LNCaP clone FGC (cell line): ENCODE measurements at places on chromosomes 11 and 22.

DNA sequence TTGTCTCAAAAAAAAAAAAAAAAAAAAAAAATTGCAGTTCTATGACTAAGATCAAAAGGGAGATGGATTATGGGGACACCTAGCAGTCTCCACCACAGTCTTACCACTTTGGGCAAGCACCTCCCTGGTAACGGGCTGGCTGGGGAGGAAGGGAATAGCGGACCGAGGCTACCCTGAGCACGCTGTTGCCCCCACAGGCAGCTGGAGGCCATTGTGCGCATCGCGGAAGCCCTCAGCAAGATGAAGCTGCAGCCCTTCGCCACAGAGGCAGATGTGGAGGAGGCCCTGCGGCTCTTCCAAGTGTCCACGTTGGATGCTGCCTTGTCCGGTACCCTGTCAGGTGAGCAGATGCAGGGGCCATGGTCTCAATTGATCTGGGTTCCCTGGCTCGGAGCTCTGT, 21.2 kb downstream of the MCM5 start:
- no peak for DNase-seq

GRCh38 chr11:23727794-23728193, 769.1 kb upstream of the LUZP2 start:
- DNase-seq, result no peak

GRCh38 chr11:103395612-103396011, 286.4 kb downstream of the DYNC2H1 start:
- no peak for DNase-seq

DNA sequence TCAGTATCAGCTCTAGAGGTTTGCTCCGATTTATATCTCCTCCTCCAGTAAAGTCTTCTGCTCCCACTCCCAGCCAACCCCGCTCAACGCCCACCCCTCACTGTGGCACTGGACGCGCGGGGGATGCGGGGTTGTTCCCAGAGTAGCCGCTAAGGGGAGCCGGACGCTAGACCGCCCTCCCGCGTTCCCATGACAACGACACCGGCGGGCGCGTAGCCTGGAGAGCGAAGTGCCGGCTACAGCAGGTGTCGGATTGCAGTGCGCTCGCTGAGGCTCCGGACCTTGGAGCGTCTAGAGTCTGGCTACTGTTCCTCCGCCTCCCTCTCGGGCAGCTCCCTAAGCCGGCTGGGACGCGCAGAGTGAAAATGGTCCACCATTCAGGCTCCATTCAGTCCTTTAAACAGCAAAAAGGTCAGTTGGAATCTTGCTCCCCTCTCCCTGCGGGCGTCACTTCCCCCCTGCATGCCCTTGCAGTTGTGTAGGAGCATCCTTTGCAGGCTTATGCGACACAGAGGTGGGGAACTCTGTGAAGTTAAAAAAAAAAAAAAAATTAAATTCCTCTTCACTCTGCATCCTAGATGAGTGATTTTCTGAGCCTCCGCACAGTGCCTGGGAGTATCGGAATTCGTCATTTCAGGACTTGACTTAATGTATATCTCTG, at the start of gene ANO3:
TSS of gene ANO3 (plus strand) at position 220 of the 661 bp plus-strand sequence. CDS start at position 366, 146 bp downstream.
- DNase-seq, result peak; percentile 70

- DNase-seq, result peak; percentile 46
Observed at GRCh38 chr11:73393479-73394415, 17.5 kb downstream of the RELT start.

DNA sequence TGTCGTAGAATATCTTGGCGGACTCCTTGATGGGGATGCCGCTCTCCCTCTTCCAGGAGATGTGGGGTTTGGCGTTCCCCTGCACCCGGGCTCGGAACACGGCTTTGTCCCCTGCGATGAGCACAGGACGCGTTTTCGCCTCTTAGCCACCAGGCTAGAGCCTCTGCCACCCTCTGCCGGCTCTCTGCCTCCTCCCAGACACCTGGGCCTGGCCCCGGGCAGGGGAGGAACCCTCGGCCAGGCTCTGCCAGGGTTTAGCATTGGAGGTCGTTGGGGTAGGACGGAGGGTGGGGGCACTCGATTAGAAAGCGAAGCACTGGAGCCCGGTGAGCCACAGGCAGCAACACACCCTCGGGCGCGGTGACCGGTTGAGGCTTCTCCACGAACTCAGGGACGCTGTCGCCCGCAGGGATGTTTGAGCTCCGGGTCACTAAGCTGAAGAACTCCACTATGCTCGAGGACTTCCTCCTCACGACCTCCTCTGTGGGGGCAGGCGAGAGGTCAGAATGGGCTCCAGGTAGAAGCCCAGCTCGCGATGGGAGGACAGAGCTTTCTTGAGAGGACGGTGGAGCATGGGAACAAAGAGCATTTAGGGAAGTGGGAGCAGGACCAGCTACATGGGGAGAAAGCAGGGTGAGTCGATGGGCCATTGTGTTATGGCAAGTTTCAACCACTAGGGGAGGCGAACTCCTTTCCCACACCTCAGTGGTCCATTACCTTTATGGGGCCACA, 4.3 kb downstream of the IGSF22 start:
- no peak for DNase-seq

- DNase-seq, result no peak
Observed at GRCh38 chr11:11584530-11584810, 37.3 kb downstream of the GALNT18 start.

DNA sequence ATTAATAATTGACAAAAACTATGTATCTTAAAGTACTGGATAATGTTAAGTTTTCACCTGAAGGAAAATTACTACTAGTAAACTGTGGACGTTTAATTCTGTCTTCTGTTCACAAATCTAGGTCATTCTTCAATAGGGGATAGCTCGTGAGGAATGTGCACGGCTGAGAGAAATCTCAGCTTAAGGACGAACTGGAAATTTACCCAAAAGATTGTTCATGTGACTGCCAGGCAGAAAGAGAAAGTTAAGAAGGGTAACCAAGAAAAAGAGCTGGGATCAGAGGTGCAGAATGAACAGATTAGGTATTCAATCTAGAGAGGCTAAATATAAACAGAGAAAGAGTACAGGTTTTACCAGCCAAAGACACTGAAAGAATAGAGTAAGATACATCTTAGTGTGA, 245.3 kb downstream of the CASP12 start:
- no peak for DNase-seq

DNA sequence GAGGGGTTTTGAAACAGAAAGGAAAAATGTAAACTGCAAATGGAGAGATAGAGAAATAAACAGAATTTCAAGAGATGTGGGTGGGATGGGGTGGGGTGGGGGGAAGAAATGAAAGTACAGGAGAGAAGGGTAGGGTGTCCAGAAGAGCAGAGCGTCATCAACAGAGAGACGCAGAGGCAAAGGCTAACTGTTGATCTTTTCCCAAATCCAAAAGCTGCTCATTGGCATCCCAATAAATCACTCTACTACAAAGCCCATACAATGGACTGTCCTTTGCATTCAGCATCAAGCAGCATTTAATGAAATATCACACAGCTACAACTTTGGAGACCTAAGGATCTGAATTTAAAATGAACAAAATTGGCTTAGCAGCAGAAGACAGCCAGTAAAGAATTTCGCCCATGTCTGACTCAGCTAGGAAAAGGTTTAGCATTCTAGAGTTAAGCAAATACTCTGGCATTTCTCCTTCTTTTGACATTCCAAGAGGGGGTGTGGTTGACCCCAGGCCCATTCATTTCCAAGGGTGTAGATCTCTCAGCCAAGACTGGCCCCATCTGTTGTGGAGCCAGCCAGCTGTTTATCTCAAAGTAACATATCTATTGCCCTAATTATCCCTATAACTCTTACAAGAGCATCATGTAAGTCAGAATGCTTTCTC, 1.5 kb downstream of the RAB30 start:
- DNase-seq, result no peak

DNA sequence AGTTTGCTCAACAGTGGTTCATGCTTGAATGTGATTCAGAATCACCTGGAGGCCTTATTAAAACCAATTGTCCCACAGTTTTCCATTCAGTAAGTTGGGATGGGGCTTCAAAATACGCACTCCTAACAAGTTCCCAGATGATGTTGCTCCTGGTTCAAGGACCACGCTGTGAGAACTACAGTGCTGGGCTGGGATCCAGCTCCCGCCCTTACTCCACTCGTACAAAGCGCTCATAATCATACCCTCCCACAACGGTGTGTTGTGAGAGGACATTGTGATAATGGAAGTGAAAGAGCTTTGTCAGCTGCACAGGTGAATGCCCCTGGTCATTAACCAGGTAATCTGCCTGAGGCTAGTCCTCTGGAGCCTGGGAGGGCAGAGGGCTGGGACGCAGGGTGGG, 1.3 kb upstream of the CD82 start:
- no peak for DNase-seq

DNA sequence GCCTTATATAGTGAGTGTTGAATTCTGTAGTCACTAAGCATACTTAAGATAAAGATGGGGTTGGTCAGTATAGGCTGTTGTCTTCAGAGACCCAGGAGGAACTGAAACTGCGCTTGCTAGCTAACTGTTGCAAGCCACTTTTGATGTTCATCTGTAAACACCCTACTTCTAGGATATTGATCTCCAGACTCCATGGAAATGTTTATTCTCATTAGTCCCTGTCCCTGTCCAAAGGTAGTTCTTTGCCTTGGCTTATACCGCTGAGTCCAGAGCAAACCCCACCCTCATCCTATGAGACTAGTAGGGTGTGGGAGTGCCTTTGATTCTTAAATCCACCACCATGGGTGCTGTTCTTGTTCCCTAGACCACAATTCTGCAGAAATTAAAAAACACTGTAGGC, 36.4 kb downstream of the DEPDC5 start:
- no peak for DNase-seq

- DNase-seq, result no peak
Observed at GRCh38 chr22:19970479-19971275, 29.1 kb upstream of the TXNRD2 start.

DNA sequence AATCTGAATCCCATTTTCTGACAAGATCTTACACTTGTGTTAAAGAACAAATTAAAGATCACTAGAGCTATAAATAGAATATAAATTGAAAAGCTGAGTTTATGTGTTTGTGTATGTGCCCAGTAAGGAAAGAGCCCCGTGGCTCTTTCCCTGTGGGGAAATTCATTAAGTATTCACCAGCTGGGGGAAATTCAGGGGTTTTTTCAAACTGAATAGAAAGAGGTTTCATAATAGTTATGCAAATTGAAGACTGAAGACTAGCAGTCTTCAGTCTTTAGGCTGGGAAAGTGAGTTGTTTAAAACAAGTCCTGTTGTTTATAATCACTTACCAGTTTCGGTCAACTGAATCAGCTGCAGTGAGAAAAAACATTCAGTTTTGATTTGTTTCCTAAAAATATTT, 11.3 kb upstream of the MS4A7 start:
- no peak for DNase-seq

DNA sequence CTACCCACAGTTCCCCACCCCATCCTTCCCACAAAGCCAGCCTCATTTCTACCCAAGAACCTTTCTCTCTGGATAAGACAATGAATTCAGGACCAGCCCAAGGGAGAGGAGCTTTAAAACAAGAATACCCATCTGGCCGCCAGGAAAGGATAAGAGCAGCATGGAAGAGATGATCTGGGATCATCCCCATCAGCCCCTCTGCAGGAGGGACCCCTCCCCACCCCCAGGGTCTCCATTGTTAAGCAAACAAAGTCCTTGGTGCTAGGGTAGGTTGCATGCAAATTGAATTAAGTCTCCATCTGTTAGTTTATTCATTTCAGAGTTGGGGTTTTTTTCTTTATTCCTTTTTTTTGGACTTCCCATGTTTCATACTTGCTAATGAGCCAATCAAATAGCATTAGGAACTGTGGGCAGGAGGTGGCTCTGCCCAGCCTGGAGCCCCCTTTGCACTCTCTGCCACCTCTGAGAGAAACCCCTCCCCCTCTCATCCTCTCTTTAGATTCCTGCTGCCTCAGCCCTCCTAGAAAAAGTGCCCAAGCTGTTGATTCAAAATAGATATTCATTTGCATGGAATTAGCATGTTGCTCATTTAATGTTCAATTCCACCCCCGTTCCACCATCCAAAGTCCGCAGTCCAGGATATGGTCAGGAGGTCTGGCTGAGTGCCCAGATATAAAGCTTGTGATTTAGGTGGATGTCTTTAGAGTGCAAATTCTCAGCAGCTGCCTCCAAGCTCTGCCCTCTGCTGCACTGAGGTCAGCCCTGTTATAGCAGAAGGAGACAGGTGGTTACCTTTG, 138.5 kb upstream of the NCAM1 start:
- DNase-seq, result no peak

DNA sequence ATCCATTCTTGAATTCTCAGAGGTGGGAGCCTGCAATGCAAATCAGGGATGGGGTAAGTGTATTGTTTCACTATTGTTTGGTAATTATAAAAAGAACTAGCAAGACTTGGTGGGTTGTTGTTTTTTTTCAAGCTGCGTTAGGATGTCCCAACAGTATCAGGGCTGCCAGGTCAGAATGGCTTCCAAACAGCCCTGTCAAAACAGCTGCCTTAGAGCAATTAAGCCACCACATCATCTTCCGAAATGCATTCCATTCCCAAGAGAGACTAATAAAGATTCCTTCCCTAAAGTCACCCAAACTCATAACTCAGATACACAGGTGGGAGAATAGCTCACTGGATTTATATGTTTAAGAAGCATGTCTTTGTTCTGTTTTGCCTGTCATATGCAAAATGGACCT, 23.5 kb downstream of the BBOX1 start:
- DNase-seq, result no peak

- DNase-seq, result no peak
Observed at GRCh38 chr11:70611821-70612220, 213.5 kb downstream of the CTTN start.

DNA sequence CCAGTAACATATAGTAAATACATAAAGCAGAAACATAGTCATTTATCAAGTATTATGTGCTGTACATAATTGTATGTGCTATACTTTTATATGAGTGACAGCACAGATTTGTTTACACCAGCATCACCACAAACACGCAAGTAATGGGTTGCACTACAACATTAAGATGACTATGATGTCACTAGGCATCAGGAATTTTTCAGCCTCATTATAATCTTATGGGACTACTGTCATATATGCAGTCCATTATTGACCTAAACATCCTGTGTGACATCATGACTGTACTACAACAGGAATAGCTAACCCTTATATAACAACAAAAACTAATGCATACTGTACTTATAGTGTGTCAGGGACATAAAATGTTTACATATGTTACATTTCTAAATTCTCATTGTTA, 50.2 kb upstream of the IZUMO1R start:
- no peak for DNase-seq

GRCh38 chr22:37054600-37055365, 3.2 kb downstream of the KCTD17 start:
- DNase-seq, result no peak

DNA sequence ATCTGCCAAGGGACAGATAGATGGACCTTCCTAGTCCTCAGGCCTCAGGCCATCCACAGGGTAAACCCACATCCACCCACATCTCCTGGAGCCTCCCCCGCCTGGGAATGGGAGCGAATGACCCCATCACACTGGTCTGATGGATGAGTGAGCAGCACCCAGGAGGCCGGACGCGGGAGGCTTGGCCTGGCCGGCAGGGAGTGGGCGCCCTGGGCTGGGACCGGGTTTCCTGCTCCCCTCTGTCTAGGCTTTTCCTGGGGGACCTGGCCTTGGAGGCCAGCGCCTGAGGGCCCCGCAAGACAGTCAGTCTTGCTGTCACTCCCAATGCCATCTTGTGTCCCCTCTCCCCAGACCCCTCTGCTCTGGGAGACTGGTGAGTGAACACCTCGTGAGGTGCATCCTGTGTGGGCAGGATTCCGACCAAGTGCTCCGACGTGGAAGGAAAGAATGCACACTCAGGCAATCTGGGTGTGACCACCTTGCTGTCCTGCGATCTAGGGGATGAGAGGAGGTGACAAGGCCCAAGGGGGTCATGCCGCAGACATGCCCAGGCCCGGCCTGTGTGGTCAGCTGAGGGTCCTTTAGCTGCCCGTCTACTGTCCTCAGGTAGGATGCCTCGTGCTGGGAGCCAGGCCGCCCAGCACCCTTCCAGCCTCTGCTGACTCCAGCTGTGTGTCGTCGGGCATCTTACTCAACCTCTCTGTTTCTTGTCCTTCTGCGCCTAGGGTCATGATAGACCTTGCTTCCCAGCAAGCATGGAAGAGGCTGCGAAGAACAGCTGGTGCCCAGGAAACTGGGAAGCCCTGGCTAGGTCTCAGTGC, 26.5 kb upstream of the WNT7B start:
- DNase-seq, result no peak
